ENCODE measurements at places on chromosomes 6 and 20.

DNA sequence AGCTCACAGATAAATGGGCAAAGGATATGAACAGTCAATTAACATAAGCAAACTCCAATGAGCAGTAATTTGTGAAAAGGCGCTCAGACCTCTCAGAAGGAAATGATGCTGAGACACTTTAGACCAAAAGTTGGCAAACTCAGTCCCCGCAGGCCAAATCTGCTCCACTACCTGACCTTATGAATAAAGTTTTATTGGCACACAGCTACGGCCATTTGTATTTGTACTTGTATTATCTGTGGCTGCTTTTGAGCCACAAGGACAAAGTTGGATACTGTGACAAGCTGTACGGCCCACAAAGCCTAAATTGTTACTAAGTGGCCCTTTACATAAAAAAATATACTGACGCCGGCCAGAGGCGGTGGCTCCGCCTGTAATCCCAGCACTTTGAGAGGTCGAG is 167.0 kb downstream of the PREX1 start:
- no peak for DNase-seq

DNA sequence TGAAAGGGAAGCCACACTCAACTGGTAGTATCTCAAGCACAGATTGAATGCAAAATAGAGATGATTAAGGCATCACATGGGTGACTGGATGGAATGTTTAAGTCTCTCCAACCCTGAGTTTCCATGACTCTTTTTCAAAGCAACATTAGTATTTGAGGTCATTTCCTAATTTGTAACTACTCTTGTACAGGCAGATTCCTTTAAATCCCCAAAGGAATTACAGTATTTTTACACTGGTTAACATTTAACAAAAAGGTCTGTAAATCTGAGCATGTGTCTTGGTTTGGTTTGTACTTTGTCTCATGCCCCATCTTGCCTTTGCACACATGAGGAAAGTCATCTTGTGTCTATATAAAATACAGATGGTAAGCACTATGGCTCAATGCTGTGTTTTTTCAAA is 15.1 kb downstream of the RMND1 start:
- no peak for DNase-seq

- DNase-seq, result no peak
Observed at GRCh38 chr6:50922579-50923525, 104.2 kb downstream of the TFAP2B start.

DNA sequence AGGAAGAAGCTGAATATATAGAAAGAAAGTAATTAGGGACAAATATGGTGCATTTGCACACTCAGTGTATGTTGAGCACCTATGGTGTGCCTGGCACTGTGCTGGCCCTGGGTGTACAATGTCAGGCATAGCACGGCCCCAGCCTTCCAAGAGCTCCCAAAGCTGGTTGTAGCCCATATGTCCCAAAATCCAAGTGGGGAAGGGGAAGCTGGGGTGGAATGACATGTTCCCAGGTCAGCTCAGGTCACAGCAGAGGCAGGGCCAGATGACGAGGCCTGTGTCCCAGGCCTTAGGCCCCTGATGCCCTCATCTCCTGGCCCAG is 170.0 kb downstream of the VEGFA start:
- peak; percentile 30 for DNase-seq

DNA sequence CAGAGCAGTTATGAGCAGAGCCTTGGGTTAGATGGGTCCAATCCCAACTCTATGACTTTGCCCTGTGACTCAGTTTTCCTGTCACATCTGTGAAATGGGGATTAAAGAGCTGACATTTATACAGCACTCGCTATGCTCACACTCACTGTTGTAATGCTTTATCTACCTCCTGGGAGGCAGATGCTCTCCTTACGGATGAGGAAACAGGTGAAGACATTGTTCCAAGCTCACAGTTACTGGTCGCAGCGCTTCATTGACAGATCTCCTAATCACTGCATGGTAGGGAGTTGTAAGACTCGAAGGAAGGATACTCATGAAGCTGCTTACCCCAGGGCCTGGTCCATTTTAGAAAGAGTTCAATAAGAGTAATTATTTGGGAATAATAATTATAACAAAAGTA is 2.9 kb upstream of the MYLK2 start:
- DNase-seq, result no peak

DNA sequence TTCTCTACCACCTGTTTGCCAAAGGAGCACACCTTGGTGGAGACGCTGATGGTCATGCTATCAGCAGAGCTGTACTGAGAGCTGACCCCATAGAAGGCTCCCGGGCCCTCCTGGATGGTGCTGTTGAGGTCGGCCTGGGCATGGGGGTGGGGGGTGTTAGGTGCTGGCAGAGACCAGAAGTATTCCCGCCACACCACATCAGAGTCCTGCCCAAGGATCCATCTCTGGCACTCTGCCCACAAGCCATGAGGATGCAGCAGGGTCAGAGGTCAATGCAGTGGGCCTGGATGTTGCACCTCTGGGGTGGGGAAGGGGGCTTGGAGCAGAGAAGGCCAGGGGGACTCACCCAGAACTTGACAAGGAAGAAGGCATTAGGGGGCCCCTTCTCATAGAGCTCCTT is 7.4 kb downstream of the RPL10A start:
- DNase-seq, result no peak

DNA sequence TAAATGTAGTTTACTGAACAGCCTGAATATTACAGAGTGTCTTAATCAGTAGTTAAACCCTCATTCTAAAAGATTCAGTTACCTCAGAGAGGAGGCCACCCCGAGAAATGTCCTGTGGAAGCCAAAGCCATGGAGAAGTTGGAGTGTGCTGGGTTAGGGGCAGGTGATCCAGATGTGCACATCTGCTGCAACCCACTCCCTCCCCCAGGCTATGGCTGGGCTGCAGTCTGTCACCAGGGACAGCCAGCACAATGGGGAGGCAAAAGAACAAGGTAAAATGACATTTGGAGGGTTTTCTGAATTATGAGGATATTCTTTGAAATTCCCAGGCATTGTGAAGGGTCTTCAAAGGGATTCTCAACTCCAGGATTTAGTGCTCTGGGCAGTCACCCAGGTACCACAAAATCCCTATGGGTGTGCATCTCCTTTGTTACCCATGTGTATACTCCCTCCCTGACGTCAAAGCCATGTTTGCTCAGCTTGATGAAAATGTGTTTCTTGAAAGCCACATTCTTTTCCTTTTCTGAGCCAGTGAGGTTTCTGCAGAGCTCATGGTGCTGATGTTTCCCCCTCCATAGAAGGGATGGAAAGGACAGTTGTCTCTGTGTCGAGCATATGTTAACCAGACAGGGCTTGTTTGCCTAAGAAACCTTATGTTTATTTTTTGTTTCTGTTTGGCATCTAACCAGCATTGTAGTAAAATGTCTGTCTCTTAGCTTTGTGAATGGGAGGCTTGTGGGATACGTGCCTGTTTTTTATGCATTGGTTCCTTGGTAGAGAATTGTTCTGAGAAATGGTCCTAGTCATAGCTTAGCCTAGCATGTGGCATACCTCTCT is 212.3 kb upstream of the TBX18 start:
- no peak for DNase-seq

- DNase-seq, result no peak
Observed at GRCh38 chr6:159831373-159831679, 31.2 kb downstream of the PNLDC1 start.

DNA sequence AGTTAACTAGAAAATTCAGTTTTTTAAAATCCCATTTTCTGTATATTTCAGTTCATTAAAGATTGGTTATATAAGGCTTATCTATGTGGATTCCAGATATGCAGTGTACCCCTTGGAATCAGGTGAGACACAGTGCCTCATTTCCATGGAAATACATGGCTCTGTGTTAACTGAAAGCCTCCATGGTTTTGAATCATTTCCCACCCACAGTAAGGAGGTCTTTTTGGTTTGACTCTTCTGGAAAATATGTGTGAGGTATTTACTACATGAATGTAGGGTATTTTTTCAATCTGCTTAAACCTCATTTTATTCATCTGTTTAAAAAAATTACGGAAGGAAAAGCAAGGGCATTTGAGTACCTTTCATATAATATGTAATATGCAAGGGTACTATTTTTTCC is 25.5 kb downstream of the RNF144B start:
- no peak for DNase-seq

DNA sequence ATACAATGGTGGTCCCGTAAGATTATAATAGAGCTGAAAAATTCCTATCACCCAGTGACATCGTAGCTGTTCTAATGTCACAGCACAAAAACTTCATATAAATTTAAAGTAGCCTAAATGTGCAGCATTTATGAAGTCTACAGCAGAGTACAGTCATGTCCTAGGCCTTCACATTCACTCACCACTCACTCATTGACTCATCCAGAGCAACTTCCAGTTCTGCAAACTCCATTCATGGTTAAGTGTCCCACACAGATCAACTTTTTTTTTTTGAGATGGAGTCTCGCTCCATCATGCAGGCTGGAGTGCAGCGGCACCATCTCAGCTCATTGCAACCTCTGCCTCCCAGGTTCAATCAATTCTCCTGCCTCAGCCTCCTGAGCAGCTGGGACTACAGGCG is 20.9 kb upstream of the KCNG1 start:
- no peak for DNase-seq

GRCh38 chr20:63606686-63607085 is 20.2 kb downstream of the GMEB2 start:
- DNase-seq, result no peak

DNA sequence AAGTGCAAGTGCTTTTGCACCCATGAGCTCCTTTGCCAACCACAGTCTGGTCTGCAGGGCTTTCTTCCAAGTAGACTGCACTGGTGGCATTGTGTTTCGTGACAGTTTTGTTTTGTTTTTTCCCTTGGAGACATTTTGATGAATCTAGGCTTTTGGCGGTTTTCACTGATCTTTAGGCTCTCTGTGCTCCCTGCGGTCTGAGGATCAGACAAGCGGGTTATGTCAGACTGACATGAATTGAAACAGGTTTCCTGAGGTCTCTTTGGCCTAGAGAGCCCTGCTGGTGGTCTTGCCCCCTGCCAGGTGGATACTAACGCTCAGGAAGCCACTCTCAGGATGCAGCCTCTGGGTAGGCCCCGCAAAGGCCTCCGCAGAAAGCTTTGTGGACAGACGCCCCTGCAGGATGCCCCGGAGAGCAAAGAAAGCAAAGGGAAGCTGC is 555.4 kb upstream of the AGPAT4 start:
- DNase-seq, result no peak

DNA sequence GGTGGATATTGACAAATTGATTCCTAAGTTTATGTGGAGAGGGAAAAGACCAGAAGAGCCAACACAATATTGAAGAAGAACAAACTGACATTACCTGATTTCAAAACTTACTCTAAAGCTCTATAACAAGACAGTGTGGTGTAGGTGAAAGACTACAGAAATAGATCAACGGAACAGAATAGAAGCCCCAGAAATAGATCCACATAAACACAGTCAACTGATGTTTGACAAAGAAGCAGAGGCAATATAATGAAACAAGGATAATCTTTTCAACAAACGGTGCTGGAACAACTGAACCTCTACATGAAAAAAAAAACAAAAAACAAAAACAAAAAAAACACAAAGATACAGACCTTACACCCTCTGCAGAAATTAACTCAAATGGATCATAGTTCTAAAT is 50.2 kb downstream of the MAP3K5 start:
- no peak for DNase-seq

DNA sequence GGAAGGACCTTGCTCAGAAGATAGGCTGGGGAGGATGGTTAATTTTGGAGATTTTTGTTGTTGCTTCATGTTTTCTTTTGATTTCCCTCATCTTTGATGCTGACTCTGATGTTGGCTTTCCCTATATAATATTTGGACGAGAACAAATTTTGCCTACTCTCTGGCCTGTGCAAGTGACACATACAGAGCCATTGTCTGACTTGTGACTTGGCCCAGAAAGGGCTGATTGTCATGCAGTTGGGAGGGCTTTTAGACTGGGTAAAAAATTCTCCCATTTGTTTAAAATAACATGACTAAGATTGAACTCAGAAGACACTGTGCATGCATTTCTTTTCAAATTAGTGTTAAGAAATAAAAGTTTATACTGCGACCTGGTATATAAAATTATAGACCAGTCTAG is 98.6 kb upstream of the SUPT3H start:
- no peak for DNase-seq

- no peak for DNase-seq
Observed at GRCh38 chr6:127578900-127579299, 1.9 kb downstream of the C6orf58 start.

DNA sequence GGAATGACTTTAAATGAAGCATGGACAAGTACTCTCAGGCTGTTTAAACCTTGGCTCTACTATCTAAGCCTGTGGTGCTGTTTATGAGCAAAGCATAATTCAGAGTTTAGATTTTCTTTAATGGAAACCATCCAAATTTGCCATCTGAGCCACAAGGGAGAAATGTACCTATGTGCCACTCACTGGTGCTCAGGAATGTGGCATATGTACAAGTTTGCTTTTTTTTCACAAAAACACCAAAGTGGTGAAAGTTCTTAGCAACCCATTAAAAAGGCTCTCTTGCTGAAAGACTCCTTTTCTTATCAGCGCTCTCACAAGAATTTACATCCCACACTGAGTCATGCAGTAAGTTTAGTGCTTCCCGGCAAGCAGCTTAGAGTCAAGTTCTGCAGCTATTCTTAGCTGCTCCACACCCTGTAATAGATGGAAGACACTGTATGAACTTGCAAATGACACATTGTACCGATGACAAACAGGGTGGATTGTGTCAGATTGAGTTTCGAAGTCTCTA is 57.3 kb upstream of the MLIP start:
- peak; percentile 59 for DNase-seq

DNA sequence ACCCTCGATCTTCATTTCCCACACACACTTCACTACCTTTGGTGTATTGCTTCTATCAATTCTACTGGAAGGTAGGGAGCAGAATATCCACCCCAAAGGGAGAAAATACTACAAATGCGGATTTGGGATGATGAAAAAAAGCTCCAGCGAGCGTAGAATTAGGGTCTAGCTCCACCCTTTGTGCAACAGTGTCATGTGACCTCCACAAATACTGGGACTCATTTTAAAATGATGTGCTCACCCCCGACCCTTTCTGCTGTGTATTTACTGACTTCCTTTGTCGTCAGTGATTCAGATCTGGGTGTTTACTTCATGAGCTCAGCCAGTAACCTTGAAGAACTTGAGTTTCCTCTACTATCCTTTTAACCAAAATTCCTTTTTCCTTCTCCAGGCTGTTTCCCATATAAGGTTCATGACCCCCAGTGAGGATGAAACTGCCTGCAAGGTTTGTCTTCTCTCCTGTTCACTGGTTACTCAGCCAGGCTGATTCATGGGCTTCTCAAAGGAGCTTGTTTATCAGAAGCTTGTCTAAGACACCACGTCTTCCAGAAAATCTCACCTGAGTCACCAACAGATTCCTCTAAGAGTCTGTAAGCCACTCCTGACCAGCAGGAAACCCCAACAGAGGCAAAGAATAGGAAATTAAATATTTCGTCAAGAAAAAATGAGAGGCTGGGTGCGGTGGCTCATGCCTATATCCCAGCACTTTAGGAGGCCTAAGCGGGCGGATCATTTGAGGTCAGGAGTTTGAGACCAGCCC is 39.6 kb upstream of the PAX1 start:
- DNase-seq, result no peak

Measured in ureter (tissue), 1 donor.